ENCODE measurements at places on chromosomes 16 and 17. TPM values are rescaled to one million over a fixed set of nuclear protein-coding genes. Genes with fewer than 3 reads are reported as not detected.
A peak's percentile ranks its signal among the peaks of the same experiment; 100 is the strongest.

GRCh38 chr16:11014136-11014535 lies 69.8 kb downstream of the CLEC16A start:
- DNase-seq = no peak

DNA sequence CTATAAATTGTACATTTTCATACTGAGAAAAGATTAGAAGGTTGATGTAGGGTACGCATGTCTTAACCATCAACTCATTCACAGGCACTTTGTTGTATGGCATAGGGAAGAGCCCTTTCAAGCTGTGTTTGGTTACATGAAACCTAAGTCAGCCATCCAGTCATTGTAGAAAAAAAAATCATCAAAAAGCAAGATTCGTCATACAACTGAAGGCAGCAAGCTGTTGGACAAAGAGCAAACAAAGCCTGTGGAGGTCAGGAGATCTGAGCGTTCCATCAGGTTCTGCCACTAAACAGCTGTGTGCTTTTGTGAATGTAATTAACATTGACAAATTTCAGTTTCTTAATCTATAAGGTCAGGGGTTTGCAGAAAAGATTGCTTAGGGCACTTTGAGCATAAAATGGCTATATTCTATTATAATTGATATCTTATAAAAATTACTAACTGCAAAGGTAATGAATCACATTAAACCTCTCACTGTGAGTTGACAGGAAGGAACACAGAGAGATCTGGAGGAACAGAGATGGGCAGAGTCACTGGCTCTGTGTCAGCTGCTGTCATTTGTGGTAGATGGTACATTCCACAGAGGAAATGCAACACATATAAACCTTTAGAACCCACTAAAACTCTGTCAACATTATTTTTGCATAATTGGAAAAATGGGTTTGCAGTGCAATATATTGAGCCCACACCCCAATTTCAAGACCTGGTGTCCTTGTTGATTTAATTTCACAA lies 66.3 kb upstream of the MYOCD start:
- DNase-seq = no peak

DNA sequence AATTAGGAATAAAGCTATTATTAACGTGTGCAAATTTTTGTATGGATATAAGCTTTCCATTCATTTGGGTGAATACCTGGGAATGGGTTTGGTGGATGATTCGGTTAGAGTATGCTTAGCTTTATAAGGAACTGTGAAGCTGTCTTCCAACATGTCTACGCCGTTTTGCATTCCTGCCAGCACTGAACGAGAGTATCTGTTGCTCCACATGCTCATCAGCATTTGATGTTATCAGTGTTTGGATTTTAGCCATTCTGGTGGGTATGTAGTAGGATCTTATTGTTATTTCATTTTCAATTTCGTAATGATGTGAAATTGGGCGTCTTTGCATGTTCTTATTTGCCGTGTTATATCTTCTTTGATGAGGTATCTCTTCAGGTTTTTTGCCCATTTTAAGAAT lies 168.0 kb downstream of the RPTOR start:
- no peak for DNase-seq

DNA sequence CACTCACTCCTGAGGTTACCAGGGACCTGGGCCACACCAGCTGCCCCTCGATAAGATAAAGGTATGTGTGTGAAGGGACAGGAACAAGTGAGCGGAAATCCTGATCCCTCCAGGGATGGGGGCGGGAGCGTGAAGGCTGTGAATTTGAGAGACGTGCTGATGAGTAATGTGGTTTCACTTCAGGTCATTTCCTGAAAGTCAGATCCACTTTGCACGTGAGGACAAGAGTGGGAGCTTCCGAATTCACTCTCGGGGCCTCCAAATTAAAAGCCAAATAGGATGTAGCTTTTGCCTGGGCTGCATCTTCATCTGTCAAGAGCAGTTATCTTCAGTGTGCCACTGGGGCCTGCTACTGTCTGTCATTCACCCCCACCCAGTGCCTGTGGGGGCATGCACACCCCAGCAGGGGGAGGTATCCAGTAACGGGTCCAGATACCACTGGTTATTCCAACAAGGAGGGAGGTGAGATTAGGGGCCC lies 87.4 kb upstream of the LHX1 start:
- peak; percentile 5 for DNase-seq

DNA sequence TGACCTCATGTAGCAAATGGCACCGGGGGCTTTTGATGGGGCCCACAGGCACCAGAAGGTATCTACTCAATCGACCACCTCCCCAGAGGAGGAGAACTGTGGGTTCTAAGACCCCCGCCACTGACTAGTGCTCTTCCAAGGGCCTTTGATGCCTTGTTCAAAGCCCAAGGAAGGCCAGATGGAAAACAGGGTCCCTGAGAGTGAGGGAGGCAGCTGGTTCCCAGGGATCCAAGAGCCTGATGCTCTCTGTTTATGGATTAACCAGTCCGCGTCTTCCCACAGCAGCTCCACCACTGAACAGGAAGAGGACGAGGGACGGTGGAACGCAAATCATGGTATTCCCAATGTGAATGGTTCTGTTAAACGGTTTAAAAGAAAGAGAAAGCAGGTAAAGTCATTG lies 7.6 kb downstream of the PHB1 start:
- DNase-seq = no peak

GRCh38 chr17:17345686-17346427 lies 42.7 kb downstream of the NT5M start:
- DNase-seq = no peak

Gene TMC8
- total RNA-seq = 1.4 TPM

Gene SLC47A1
- total RNA-seq = 16.1 TPM

Gene PRKCA
- total RNA-seq = 53.0 TPM

Gene MIS12
- total RNA-seq = 11.5 TPM

Gene KRT222
- total RNA-seq = not detected

Gene KRTAP9-8
- not detected for total RNA-seq

Gene CRISPLD2
- total RNA-seq = 12.9 TPM

Gene KRT12
- not detected for total RNA-seq

Measured in Panc1 (cell line).